Activated T-helper 1 cell treated with anti-CD3 and anti-CD28 coated beads, Interleukin-2, amount 50 U/mL, for 16 hours (primary cell): ENCODE measurements at places on chromosomes 2 and 18.

GRCh38 chr2:8028981-8029380 lies 652.9 kb upstream of the ID2 start:
- no peak for DNase-seq

DNA sequence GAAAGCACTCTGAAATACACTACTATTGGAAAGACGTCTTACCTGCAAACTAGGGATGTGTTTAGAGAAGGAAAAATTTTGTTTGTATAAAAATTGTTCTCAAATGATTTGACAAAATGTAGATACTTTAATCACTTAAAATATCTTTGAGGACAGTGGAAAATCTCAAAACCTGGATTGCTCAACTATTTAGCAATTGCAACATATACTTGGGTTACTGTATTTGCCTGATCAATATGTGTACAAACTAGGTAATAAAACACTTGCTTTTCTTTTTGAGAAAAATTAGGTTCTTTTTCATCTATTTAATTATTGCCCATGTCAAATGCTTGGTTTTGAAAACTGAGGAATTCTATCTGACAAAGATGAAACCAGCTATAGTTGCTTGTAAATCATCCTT lies 60.9 kb downstream of the CPS1 start:
- no peak for DNase-seq

DNA sequence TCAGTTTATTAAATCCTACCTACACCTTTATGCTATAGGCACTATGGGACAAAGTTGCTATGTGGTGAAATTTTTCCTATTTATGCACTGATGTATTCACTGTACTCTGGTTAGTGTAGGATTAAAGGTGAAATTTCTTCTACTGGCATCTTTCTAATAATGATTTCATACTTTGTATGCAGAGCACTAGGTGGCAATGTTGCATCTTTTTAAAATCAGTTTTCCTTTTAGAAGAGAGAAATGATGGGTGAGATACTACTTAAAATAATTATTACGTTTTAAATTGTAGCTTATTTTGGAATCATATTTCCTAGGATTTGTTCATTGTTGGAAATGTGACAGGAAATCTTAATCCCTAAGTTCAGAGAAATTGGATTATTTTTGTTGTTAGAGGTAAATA lies 150.9 kb downstream of the CD8B2 start:
- no peak for DNase-seq

DNA sequence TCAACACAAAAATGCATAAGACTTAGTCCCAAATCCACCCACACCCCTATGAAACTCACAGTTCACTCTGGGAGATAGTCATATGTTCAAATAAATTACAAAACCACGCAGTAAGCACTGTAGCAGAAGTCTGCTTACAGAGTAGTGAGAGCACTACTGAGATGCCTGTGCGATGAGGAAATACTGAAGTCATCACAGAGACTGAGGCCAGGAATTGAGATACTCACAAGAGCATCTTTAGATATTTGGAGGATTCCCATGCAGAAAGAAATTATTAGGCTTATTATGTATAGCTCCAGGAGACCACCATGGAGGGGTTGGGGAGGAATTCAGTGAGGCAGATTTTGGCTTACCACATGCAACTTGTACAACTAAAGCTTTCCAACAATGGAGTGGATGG lies 82.3 kb downstream of the ANTXR1 start:
- no peak for DNase-seq

GRCh38 chr18:24386681-24387080 lies 10.9 kb downstream of the OSBPL1A start:
- no peak for DNase-seq

DNA sequence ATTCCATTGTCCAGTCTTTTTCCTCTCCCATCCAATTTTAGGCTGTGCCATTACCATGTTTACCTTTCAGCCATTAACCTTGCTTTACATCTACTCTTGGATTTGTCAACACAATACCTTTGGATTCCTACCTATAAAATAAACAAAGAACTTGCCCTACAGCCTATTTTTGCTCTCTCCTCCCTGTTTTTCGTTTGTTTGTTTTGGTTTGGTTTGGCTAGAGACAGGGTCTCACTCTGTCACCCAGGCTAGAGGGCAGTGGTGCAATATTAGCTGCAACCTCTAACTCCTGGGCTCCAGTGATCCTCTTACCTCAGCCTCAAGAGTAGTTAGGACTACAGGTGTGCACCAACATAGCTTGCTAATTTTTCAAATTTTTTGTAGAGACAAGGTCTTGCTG lies 76.1 kb downstream of the SP100 start:
- DNase-seq: no peak

GRCh38 chr2:216884347-216884746 lies 24.5 kb upstream of the TNP1 start:
- no peak for DNase-seq

DNA sequence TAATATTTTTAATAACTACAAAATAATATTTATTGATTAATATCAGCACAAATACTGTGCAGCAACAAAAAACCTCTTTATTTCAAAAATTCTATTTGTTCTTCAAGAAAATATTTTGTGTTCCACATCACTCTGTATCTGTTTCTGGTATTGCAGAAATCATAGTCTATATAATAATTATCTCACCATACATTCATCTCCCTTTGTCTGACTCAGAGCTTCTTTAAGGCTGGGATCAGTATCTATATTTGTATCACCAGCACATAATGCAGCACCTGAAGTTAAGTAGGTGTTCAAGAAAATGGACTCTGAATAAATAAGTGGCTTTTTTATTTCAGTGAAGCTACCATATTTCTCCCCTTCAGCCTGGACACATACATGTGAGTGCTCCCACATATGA lies 1.6 kb upstream of the MARCHF4 start:
- DNase-seq: no peak

- DNase-seq: no peak
Observed at GRCh38 chr18:75638223-75638775, 210.8 kb upstream of the SMIM21 start.

DNA sequence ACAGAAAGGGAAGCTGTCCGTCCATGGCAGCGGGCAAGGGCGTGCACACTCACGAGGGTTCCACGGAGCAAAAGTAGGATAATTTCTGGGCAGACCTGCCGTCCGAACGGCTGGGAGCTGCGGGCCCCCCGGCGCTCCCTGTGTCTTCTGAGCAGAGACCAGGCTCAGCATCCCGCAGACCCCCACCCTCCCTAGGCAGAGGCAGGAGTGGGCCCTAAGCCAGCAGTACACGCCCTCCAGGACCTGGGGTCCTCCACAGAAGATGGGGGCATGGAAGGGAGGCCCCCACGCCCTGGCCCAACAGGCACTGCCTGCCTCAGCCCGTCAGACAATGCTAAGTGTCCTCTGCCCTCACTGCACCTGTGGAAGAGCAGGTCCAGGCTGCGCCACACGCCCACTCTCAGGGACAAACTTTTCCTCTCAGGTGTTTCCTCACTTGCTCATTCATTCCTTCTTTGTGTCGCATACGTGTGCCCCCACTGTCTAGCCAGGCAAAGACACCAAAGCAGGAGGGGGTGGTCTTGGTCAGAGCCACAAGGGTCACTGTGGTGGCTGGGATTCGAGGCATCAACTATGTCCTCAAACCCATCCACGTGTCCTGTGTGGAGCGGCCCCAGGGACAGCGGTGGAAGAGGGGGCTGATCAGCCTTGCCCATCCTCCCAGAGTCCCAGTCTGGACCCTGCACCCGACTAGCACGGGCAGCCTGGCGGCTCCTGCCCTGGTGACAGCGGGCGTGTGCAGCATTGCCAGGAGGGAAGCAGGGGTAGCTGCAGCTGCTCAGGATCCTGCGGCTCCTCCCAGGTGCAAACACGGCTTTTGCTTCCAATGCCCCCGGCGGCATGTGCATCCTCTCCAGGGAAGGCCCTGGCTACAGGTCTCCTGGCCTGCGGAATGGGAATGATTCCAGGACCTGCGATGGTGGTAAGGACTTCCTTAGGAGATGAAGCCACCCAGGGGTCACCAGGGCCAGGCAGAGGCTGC lies 2.4 kb upstream of the GPC1 start:
- DNase-seq: no peak

DNA sequence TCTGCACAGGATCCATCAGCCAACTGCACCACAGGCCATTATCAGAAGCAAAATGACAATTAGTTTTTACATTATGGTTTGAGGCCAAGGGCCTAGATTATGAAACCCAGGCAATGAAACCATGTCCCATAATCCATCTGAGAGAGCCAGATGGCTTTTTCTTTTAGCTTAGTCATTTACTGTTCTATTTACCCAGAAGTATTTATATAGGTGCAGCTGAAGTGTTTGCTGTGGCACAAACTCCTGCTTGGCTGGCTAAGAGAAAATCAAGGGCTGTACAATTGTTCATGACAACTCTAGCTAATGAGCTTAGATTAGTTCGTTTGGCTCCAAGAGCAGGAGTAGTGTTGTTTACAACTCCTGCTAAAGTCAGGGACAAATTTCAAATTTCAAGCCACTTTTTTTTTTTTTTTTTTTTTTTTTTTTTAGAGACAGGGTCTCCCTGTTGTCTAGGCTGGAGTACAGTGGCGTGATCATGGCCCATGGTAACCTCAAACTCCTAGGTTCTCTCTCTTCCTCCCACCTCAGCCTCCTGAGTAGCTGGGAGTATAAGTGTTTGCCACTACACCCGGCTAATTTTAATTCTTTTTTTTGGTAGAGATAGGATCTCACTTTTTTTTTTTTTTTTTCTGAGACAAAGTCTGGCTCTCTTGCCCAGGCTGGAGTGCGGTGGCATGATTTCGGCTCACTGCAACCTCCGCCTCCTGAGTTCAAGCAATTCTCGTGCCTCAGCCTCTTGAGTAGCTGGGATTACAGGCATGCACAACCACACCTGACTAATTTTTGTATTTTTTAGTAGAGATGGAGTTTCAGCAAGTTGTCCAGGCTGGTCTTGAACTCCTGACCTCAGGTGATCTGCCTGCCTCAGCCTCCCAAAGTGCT lies 18.4 kb upstream of the REV1 start:
- no peak for DNase-seq

- no peak for DNase-seq
Observed at GRCh38 chr2:10366601-10367270, 64.0 kb downstream of the HPCAL1 start.

DNA sequence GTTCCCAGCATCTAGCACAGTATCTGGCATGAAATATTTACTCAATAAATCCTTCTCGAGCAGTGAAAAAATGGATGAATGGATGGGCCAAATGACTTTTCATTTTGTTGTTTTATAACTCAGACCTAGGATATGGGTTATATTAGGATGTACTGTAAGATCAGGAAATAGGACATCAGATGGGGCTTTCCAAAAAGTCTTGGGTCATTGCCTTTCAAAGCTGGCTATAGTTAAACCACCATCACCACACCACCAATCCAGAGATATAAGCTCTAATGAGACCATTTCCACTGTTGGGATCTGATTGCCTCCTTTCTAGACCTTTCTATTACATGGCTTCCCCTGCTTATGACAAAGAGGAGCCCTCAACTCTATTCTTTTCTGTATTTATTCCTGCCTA lies 525.0 kb upstream of the TCF4 start:
- DNase-seq: no peak

GRCh38 chr18:45496741-45497140 lies 118.5 kb upstream of the SLC14A2 start:
- no peak for DNase-seq

- DNase-seq: no peak
Observed at GRCh38 chr2:221777119-221777518, 205.0 kb upstream of the EPHA4 start.

GRCh38 chr18:79740521-79741361 lies 57.0 kb upstream of the KCNG2 start:
- no peak for DNase-seq

DNA sequence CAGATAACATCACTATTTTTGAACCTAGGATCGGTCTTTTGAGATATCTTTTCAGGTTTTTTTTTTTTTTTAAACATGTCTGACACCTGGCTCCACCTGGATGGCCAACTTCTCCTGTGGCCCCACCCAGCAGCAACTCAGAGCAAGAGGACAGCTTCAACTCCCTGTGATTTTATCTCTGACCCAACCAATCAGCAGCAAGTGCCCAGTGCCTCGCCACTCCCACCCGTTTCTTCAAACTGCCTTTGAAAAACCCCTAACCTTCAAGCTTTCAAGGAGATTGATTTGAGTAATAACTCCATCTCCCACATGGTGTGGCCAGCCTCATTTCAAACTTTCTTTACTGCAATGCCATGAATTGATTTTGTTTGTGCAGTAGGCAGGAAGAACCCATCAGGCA lies 19.0 kb downstream of the MYO3B start:
- no peak for DNase-seq

GRCh38 chr2:70469435-70469834 lies 84.2 kb downstream of the TGFA start:
- no peak for DNase-seq

GRCh38 chr2:70570041-70570661 lies 16.5 kb upstream of the TGFA start:
- DNase-seq: no peak

DNA sequence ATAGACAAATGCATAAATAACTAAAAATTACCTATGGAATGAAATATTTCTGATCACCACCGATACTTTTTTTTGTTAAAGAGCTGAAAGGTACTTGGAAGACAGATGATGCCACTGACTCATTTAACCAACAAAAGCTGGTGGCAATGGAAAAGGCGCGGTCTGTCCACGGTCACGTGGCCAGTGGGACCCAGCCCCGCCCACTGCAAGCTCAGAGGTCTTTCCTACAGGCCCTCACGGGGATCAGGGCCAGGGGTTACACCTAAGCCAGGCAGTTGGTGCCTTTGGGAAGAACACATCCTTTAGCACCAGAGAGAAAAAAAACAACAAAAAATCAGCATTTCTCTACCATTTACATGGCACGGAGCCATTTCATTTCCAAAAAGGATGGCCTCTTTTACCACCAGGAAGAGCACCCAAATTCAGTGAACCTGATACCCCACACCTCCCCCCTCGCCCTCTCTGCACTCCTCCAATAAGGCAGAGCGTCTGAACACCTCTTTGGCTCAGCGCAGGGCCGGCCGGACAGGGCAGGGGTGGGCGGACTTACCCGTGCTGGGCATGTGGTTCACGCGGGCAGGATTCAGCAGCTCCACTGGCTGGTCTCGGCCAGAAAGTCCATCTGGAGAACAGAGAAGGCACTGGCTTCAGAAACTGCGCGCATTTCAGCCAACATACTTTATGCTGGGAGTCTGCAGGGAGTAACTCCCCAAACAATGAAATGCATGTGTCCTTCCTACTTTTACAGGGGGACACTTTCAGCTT lies 164.6 kb downstream of the HDAC4 start:
- DNase-seq: no peak

- DNase-seq: no peak
Observed at GRCh38 chr18:78525366-78526111, 454.1 kb upstream of the SALL3 start.

DNA sequence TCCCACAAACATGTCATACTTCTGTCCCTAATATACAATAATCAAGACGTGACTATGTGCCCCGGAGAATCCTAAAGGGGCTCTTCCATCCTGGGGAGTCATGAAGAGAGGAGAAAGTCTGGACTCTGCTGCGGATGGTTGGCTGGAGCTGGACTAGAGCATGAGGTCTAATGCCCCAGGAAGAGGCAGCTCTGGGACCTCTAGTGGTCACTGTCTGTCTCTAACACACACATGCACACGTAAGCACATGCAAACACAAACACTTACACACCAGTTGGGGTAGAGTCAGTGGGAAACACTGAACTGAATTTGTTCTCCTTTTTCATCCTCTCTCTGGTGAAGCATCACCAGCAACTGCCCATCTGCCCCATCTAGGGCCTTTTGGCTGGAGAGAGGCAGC lies 271.6 kb downstream of the TDRD15 start:
- DNase-seq: no peak

- no peak for DNase-seq
Observed at GRCh38 chr2:31268344-31268743, 34.4 kb downstream of the EHD3 start.

- no peak for DNase-seq
Observed at GRCh38 chr18:56641714-56642337, 3.4 kb upstream of the TXNL1 start.
